ENCODE measurements at places on chromosomes 7 and 10.

DNA sequence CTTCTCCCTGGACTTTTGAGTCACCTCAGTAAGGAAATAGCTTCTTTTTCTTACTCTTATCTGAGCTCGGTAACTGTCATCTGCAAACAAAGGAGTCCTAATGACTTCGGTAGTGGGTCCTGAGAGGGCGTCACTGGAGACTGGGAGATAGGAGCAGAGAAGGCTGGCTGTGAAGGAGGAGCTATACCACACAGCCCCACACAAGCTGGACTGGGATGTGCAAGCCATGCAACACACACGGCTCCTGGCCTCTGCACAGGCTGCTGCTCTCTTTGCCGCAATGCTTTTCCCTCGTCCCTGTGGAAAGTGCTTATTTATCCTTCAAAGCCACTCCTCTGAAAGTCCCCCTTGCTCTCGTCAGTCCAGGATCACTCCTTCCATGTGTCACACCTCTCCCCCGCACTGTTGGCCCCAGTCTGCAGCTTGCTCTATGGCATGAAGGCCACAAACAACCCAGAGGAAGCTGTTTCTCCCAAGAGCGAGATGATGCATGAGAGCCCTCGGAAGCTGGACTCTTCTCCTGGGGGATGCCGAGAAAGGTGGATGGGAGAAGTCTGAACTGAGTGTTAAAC, 14.9 kb downstream of the TMEM273 start:
- no peak for DNase-seq

GRCh38 chr10:54614072-54614471, 187.0 kb downstream of the PCDH15 start:
- DNase-seq: no peak

DNA sequence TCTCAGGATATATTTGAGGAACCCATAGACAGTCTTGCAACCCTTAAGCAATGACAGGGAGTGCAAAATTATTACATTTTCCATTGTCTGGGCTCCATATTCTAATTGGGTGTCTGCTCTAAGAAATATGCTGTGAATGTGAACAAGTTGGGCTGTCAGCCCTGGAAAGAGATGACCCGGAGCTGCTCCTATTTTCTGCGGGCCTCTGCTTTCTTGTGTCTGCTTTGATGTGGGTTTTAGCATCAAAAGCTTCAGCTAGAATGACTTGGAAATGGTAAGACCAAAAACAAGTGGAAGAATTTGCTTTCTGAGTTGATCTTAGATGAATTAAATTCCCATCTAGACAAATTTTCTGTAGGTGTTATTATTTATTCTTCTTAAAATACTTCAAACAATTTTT, 343.6 kb upstream of the IGFBP3 start:
- DNase-seq: no peak

DNA sequence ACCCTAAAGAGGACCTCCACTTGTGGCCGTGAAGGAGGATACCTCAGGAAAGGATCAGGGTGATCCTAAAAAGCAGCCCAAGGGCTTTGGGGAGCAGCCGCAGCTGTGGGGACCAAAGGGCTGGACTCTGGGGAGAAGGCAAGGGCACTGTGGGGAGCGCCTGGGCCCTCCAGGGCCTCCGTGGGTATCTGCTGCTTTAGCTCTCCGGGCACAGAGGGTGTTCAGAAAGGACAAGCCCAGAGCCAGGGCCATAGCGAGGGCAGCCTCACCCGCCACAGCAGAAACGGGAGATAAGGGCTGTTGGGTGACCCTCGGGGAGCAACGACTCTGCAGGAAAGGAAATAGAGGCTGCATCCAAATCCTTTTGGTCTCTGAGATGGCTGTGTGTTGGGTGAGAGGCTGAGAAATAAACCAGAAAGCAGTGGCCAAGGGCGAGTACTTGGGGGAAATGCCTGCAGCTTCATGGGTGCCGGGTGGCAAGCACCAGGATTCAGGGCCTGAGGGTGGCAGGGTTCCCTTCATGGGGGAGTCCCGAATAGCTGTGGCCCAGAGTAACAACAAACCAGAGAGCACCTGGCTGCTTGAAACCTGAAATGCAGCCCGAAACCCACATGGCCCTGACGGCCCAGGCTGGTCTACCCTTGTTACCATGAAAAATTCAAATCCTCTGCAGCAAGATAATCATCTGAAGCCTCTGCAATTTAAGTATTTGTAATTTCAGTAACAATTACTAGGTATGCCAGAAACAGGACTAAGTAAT, 95.2 kb downstream of the VIPR2 start:
- no peak for DNase-seq

DNA sequence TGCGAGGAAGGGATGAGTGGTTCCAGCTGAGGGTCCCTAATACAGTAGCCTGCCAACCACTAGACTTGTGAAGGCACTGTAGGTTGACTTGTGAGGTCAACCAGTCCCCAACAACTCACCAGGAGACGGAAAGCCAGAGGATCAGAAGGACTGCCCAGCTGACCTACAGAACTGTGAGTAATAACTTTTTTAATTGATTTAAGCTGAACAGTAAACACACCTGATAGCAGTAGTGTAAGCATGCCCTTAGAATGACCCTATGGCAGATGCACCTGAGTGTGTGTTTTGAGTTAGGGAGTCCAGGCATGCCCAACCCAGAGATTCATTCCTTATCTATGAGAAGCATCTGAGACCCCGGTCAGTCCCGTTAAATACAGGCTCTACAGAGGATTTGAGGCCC, 14.1 kb downstream of the PRLHR start:
- no peak for DNase-seq

GRCh38 chr7:155587486-155587885, 41.1 kb upstream of the CNPY1 start:
- DNase-seq: no peak

- no peak for DNase-seq
Observed at GRCh38 chr10:89278034-89278535, 23.8 kb upstream of the IFIT2 start.

- DNase-seq: no peak
Observed at GRCh38 chr7:81833401-81833800, 63.6 kb upstream of the HGF start.

GRCh38 chr10:106401161-106401560, 763.3 kb downstream of the SORCS1 start:
- DNase-seq: no peak

DNA sequence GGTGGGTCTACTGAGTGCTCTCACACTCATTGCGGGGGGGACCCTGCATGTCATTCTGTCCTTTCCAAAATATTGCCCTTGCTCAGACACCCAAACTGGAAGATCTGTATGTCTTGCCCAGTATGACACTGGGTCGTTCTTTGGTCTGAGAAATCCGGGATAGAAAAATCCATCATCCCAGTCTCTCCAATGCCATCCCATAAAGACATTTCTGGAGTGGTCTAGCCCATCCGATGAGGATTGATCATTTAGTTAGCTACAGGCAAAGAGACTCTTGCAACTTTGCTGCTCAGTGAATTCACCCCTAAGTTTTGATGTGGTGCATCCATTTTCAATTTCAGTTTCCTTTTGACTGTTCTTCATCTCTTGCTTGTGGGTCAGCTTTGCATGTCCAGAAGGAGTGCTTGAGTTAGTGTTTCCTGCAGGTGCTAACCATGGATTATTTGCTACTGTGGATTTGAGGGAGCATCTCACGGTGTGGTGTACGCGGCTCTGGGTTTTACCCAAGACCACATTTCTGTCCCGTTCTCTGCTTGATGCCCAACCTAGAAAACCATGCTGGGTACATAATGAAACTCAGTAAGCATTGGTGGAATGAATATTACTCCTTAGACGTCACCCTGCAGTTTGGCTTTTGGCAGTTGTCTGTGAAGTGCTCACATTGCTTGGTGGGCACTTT, 247.0 kb upstream of the MKI67 start:
- DNase-seq: no peak

DNA sequence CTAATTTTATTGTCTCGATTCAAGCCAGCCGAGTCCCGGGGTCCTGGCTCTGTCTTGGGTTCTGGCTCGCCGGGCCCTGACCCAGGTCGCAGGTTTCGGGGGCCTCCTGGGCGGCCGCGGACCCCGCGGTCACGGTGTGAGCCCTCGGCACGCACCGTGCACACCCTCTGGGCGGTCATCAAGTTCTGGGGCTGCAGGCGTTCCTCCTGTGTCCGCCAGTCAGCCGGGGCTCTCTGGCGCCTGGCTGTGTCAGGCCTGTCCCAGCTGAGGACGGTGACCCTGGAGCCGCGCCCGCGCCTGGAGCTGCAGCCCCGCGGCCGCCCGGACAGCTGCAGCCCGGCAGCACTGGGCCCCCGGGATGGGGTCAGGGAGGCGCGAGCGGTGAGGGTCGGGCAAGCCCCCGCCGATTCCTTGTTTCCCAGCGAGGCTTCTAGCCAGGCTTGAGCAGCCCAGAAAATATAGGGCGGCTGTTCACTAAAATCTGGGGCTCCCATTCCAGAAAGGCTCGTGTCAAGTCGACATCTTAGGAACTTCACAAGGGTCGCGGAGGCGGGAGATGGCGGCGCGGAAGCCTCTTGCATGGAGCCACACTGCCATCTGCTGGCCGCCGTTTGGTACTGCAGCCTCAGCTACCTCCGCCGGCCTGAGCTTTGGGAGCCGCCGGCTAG, 4.2 kb upstream of the HOXA7 start:
- peak; percentile 83 for DNase-seq

- no peak for DNase-seq
Observed at GRCh38 chr7:76333511-76334101, 25.2 kb downstream of the YWHAG start.

- no peak for DNase-seq
Observed at GRCh38 chr10:15730341-15730740, 10.6 kb upstream of the ITGA8 start.

DNA sequence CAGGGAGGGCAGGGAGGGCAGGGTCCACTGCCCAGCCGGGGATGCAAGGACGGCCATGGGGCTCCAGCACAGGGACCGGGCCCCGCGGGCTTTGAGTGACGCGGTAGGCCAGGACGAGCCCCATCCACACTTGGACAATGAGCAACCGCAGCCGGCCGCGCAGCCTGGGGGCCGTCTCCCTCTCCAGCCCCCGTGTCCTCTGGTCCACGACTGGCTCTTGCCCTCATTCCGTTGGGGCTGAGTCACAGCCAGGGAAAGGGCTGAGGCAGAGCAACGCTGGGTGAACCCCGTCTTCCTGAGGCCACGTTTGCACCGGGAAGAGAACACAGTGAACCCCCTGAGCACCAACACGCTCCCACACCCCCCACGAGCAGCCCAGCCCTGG, 23.7 kb downstream of the SHH start:
- DNase-seq: no peak

Measured in effector memory CD8-positive, alpha-beta T cell (primary cell).